ENCODE measurements at places on chromosomes 5 and 9.

DNA sequence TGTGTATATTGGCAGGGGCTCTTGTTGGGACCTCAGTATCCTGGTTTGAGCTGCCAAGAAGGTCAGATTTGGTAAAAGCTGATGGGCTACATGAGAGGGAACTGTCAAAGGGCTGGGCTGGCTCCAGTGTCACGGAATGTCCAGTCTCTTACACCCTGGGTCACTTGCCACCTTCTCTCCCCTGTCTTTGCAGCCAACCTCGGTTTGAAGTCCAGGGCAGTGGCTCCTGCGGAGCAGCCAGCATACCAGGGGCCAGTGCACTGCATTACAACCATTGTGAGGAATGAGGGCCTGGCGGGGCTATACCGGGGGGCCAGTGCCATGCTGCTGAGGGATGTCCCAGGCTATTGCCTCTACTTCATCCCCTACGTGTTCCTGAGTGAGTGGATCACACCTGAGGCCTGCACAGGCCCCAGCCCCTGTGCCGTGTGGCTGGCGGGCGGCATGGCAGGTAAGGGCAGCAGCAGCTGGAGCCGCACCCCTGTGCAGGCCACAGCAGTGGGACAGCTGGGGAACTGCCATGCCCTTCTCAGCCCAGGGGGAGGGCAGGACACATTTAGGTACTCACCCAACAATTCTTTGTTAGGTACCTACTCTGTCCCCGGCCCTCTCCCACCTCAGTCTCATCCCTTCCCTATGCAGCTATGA lies 24.2 kb downstream of the IL9 start:
- no peak for DNase-seq

GRCh38 chr9:76717613-76718012 lies 46.6 kb upstream of the PCA3 start:
- no peak for DNase-seq

GRCh38 chr5:112554101-112554977 lies 135.3 kb upstream of the EPB41L4A start:
- DNase-seq: no peak

GRCh38 chr5:122515709-122516431 lies 203.8 kb downstream of the SNCAIP start:
- DNase-seq: peak; percentile 4

- DNase-seq: no peak
Measured at GRCh38 chr9:132755096-132755495, 84.8 kb downstream of the GTF3C4 start.

DNA sequence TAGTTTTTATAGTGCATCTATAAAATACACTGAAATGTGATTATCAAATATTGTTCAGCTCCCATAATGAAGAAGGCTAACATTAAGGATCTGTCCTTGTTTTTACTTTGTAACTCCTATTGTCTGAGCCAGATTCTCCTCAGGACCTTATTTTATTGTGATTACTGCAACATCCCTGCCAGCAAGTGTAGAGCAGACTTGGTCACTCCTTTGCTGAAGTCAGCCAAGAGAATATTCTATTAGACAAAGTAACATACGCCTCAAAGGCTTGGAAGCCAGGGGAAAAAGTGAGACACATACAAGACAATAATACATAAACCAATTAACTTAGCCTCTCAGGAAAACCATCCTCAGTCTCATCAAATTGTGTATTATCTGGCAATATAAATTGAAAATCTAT lies 269.6 kb downstream of the ARL15 start:
- DNase-seq: no peak

DNA sequence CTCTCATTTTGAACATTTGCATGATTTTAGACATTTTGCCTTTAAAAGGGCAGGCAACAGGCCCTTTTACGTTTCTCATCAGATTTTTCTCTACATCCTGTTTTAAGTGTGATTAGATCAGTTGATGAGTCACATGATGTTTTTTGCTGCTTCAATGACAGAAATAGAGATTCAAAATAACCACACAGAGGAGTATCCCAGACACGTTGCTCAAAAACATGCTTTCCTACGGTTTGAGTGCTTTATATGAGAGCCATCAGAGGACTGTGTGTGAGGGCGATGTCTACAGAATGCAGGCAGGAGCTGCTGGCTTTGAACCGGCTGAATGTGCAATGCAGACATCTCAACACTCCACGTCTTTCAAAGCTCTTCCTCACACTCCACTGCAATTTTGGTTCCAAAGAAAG lies 42.1 kb downstream of the OTULIN start:
- no peak for DNase-seq

- DNase-seq: no peak
Measured at GRCh38 chr5:175463641-175464040, 14.7 kb upstream of the SFXN1 start.

GRCh38 chr5:75848077-75848476 lies 130.8 kb upstream of the POC5 start:
- DNase-seq: no peak

GRCh38 chr5:58961631-58962280 lies 378.9 kb downstream of the RAB3C start:
- DNase-seq: no peak

- no peak for DNase-seq
Measured at GRCh38 chr5:2192496-2192895, 309.8 kb upstream of the IRX4 start.

DNA sequence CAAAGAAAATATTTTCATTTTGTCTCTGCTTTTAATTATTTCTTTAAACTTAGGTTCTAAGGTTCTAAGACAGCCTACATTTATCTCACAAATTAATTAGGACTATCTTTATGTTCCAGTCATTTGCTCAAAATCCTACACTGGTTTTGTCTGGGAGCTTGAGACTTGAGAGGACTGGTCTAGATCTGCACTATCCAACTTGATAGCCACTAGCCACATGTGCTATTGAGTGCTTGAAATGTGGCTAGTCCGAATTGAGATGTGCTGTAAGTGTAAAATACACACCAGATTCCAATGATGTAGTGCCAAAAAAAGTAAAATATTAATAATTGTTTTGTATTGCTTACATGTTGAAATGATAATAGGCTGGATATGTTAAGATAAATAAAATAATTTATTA lies 7.2 kb downstream of the CDC37L1 start:
- no peak for DNase-seq

- DNase-seq: no peak
Measured at GRCh38 chr5:38013107-38013506, 173.3 kb upstream of the GDNF start.

- no peak for DNase-seq
Measured at GRCh38 chr9:134666208-134666607, 24.6 kb downstream of the COL5A1 start.

GRCh38 chr9:113646491-113646890 lies 183.0 kb downstream of the RGS3 start:
- no peak for DNase-seq

DNA sequence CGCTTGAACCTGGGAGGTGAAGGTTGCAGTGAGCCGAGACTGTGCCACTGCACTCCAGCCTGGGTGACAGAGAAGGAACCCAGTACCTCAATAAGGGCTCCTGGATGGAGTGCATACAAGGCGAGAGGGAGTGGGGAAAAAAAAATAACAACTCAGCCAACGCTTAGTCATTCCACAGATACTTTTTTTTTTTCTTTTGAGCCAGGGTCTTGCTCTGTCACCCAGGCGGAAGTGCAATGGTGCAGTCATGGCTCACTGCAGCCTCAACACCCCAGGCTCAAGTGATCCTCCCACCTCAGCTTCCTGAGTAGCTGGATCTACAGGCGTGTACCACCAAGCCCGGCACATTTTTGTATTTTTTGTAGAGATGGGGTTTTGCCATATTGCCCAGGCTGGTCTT lies 59.5 kb upstream of the GGTA1 start:
- no peak for DNase-seq

DNA sequence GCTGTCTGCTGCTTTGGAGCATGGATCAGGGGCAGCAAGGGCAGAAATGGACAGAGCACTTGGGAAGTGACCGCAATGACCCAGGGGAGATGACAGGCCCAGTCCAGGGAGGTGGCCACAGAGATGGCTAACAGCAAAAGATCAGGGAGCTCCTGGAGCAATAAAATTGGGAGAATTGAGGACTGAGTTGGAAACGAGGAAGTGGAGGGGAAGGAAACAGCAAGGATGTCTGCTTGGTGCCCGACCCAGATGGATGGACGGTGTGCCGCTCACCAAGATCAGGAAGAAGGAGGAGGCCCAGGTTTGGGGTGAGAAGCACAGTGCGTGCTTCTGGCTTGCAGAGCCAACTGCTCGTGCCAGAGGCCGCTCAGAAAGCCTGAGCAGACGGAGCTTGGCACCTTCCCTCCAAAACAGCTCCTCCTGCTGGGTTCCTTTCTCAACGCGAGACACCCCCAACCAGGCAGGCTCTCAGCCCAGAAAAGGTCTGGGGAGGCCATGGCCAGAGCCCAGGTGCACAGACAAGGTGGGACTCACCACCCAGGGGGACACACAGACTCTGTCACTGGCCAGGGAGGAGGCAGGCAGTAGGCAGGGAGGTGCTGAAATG lies 1.7 kb upstream of the SLC34A1 start:
- no peak for DNase-seq

DNA sequence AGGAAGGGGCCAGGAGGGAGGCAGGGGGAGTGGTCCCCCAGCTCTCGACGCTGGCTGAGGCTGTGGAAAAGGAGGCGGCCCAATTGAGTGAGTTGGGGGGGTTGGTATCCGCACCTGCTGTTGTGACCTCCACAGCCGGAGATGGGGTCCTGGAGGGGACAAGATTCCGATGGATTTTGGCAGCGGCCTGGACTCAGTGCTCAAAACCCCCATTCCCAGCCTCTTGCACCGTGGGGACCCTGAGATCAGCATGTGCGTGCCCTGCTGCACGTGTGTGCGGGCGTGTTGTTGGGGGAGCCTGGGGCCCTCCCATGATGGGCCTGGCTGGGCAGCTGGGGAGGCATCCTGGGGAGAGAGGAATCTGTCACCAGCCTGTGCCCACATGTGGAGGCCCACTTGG lies 15.0 kb downstream of the CNTFR start:
- no peak for DNase-seq

DNA sequence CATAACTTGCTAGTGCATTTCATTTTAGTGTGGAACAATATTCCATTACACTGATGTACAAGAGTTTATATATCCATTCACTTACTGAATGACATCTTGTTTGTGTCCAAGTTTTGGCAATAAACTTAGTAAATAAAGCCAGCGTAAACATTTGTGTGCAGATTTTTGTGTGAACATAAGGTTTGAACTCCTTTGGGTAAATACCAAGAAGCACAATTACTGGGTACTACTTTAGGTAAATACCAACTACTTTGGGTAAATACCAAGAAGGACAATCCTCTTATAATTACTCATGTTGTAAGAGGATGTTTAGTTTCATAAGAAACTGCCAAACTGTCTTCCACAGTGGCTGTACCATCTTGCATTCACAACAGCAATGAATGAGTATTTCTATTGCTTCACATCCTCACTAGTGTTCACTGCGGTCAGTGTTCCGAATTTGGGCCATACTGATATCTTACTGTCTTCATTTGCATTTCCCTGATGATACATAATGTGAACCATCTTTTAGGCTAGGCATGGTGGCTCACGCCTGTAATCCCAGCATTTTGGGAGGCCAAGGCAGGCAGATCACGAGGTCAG lies 2.3 kb upstream of the SYK start:
- DNase-seq: no peak

DNA sequence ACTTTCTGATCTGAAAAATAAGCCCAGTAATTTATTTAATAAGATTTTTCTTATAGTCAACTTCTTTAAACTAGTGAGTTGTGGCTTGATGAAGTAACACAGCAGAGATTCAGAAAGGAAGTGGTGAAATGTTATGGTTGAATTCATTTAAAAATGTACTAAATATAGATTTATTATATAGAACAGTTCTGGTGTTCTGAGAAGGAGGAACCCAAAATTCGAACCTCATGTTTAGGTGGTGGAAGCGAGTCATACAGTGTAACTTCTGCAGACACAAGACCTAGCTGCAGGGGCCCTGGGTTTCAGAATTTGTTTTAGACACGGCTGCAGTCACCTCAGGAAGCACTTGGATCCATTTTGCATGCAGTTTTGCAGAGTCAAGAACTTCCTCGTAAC lies 188.2 kb downstream of the TRIO start:
- DNase-seq: no peak

GRCh38 chr9:105656131-105656921 lies 5.9 kb upstream of the TAL2 start:
- DNase-seq: peak; percentile 18

GRCh38 chr9:18109675-18110074 lies 364.3 kb upstream of the ADAMTSL1 start:
- DNase-seq: no peak

GRCh38 chr5:98713027-98713426 lies 60.4 kb upstream of the RGMB start:
- no peak for DNase-seq

- no peak for DNase-seq
Measured at GRCh38 chr5:162558120-162558519, 490.5 kb downstream of the GABRG2 start.

- no peak for DNase-seq
Measured at GRCh38 chr5:96226941-96227552, 206.0 kb downstream of the PCSK1 start.

GRCh38 chr5:51326844-51327243 lies 56.4 kb upstream of the ISL1 start:
- DNase-seq: peak; percentile 2

- DNase-seq: no peak
Measured at GRCh38 chr9:103364753-103365152, 369.6 kb downstream of the CYLC2 start.

DNA sequence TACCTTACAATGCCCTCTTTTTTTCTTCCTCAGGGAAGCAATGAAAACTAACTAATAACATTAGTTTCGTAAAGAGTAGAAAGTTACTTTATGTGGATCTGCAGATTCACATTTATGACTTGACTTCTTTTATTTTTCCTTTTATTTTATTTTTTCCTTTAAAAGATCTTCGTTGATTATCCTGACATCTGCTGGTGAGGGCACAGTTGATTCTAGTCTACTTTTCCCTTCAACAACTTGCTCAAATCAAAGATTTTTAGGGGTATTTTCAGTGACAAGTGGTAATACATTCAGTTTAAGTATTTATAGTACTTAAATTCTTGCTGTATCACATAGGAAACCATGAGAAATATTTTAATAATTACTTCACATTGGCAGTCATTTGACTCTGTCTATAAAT lies 4.9 kb downstream of the EDIL3 start:
- no peak for DNase-seq

- DNase-seq: no peak
Measured at GRCh38 chr9:135083831-135084230, 3.6 kb upstream of the OLFM1 start.

DNA sequence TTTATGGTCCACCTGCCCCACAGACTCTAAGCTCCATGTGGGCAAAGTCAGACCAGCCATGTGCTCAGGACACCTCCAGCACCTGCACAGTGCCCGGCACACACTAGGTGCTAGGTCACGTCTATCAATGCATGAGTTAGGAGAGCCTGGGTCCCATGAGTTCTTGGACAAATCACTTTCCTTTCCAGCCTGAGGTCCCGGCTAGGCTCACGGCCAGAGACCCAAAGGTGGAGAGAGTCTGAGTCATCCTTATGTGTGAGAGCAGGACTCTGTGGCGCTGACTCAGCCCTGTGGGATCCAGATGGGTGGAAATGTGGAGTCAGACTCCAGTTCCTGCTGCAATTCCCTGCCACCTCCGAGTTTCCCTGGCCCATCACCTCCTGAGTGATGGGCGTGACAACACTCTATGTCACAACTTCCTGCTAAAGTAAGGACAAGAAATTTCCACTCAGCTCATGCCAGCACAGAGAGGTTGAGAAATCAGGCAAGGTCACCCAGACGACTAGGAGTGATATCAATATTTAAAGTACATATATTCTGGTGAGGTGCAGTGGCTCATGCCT lies 2.5 kb upstream of the ST6GALNAC4 start:
- DNase-seq: no peak
